Stimulated activated CD8-positive, alpha-beta memory T cell treated with anti-CD3 and anti-CD28 coated beads, Interleukin-12 subunit alpha, Interleukin-12 subunit beta, amount 100 ng/mL, for 1 hour (primary cell): ENCODE measurements at places on chromosomes 7 and 10.

DNA sequence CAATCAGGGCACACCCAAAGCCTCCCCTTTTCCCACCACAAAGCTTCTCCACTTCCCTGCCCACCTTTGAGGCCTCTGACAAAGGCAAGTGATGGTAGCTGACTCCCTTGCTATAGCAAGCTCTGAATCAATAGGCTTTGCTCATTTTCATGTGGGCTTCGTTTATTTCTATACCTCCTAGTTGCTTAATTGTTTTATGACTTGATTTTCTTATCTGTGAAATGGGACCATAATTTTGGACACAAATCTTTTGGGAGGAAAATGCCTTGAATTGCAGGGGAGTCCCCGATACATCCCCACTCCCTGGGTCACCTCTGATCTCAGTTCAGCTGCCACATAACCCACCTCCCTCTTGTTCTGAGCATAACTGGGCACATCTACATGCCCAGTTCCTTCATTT, 13.7 kb upstream of the DLG5 start:
- DNase-seq = no peak

DNA sequence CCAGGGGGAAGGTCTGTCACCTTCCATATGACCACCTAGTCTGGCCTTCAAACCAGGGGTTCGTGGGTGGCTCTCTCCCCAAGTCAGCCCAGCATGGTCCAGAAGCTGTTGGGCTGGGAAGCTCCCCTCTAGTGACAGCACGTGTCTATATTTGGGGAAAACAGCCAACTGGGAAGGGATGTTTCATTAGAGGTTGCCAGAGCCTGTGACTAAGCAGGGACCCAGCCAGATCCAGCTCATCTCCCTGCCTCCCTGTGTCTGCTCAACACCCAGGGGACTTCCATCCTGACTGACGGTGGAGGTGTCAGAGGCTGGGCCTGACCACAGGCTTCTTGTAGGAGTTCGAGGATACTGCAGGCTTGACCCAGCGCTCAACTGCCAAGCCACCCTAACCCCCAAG, 10.5 kb downstream of the STYXL1 start:
- no peak for DNase-seq

DNA sequence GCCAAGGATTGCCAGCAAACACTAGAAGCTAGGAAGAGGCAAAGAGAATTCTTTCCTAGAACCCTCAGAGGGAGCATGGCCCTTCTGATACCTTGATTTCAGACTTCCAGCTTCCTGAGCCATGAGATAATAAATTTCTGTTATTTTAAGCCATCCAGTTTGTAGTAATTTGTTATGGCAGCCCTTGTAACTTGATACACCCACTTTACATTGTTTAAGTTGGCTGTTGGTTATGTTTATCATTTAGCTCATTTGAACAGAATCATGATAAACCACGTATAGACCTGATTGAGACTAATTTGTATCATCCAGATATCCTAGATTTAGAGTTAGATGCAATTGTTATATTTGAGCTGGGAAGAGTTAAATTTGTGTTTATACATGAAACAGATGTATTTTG, 9.4 kb upstream of the TES start:
- DNase-seq = no peak

GRCh38 chr10:31593124-31593523, 274.1 kb downstream of the ZEB1 start:
- DNase-seq = no peak

GRCh38 chr10:69409968-69410367, 6.8 kb downstream of the TACR2 start:
- DNase-seq = no peak

- no peak for DNase-seq
Measured at GRCh38 chr7:132977234-132977633, 104.7 kb downstream of the CHCHD3 start.

DNA sequence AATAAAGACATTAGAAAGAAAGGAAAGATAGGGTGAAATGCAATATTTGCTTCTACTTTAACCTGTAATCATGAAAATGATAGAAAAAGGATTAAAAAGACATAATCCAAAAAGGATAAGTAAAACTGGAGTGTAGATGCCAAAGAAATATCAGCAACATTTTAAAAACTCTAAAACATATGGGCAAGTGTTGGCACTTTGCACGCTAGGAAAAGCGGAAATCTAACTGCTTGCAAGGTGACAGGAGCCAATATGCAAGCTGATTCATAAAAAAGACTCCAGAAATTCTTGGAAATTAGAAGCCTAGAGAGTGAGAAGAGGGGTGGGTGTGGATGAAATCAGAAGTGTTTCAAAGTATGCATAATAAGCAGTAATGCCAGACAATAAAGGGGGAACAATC, 161.1 kb downstream of the SEMA3E start:
- DNase-seq = no peak

- DNase-seq = no peak
Measured at GRCh38 chr7:133530682-133531081, 277.8 kb downstream of the EXOC4 start.

DNA sequence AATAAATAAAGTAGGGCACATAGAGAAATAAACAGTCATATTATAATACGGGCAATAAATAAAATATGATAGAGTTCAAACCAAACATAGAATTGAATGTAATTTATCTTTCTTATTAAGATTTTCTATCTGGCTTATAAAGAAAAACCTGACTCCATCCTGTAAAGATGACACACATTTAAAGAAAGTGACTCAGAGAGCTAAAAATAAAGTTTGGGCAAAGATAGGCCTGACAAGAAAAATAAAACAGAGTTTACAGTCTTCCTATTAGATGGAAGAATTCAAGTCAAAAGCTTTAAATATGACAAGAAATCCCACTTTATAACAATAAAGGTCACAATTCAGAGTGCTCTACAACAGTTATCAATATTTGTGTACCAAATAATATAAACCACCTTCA, 580.6 kb downstream of the PHTF2 start:
- no peak for DNase-seq

GRCh38 chr10:114998993-114999392, 61.0 kb downstream of the TRUB1 start:
- no peak for DNase-seq

GRCh38 chr10:72323771-72324191, 30.9 kb downstream of the DNAJB12 start:
- DNase-seq = no peak

DNA sequence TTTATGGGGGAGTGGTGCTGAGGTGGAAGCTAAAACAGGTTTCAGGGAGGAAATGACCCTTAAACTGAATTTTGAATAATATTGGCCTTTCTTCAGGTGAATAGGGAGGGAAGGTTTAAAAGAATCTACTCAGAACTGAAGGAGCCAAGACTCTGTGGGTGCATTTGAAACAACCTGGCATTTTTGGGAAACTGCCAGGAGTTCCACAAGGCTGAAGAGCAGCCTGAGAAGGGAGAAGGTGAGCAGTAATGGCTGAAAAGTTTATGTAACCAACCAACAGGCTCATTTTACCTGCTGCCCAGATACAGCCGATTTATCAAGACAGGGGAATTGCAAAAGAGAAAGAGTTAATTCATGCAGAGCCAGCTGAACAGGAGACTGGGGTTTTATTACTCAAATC, 4.0 kb upstream of the PANK1 start:
- DNase-seq = no peak

GRCh38 chr7:100829150-100829716, 1.9 kb upstream of the EPHB4 start:
- DNase-seq = no peak

DNA sequence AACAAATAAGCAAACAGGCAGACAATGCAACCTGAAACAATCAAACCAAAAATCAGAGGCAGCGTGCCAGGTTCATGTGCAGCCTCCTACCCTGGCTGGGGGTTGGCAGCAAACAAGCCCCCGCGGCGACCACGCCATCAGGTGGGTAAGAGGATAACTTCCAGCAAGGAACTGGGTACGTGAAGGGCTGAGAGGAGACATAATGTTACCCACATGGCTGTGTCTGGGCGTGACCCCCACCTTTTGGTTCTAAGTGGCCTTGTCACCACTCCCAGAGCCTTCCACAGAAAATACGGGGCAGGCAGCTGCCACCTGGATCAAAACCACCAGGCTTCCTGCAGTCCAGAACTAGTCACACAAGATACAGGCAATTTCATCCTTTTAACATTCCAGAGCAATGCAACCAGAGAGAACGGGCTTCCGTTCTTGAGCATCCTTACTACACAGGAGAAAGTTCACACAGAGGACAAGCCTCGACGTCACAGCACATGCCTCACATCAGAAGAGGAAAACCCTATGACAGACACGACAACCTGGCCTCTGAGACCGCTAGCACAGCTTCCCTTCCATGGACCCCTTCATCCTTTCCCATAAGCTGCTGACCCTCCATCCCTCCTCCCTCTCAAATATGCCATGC, 171.0 kb downstream of the GRID1 start:
- no peak for DNase-seq

DNA sequence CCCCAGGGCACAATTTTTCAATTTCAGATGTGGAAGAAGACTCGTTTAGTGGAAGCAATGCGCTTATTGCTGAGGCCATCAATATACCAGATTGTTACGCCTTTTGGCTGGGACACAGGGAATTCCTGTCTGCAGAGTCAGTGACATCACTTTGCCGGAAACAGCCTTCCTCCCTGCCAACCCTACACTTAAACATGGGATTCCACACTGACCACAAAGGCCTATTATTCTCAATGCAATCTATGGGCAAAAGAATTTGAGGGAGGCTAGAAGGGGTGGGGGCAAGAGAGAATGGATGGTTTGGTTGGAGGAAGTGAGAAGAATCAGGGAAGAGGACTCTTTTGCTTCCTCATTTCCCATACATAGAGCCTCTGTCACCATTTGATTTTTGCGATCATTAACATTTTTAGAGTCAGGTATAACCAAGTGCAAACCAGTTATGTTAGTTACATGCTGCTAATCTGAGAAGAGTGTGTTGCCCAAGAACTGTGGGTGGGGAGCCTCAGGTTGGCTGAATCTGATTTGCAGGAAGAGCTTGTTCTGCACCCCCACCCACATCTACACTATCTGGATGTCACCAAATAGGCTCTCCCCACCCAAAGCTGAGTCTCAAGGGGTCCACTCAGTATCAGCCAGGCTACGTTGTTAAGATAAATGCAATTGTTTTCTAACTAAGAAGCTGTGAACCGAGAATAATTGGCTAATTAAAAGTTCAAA, 58.2 kb downstream of the ENTPD1 start:
- no peak for DNase-seq

GRCh38 chr10:72736828-72737220, 44.9 kb downstream of the MCU start:
- DNase-seq = no peak

- DNase-seq = no peak
Measured at GRCh38 chr7:45701701-45702510, 127.7 kb downstream of the ADCY1 start.
